Transverse colon (tissue), 4 donors: ENCODE measurements at places on chromosomes 3 and 15. TPM values are rescaled to one million over a fixed set of nuclear protein-coding genes. Genes with fewer than 3 reads are reported as not detected.

- H3K27me3 ChIP-seq = no peaks in the 10 kb centered on the region
- peak; percentile 90 for DNase-seq
- no peak overlapping the region for H3K4me3 ChIP-seq
Observed at GRCh38 chr15:44812029-44812517, 75.7 kb downstream of the TRIM69 start.

The BNC1 gene
- total RNA-seq = not detected

GRCh38 chr3:147900851-147901250 is 491.7 kb downstream of the ZIC1 start:
- H3K27ac ChIP-seq = no peak overlapping the region
- H3K36me3 ChIP-seq = no peaks in the 10 kb centered on the region
- H3K27me3 ChIP-seq = no peaks in the 10 kb centered on the region
- no peak for DNase-seq
- H3K4me3 ChIP-seq = no peak overlapping the region
- no peaks in the 10 kb centered on the region for H3K4me1 ChIP-seq

The AMT gene
- total RNA-seq = 58.3 TPM

GRCh38 chr3:106161246-106161645 is 292.4 kb upstream of the CBLB start:
- no peak overlapping the region for H3K4me3 ChIP-seq
- no peaks in the 10 kb centered on the region for H3K27me3 ChIP-seq
- H3K36me3 ChIP-seq = no peaks in the 10 kb centered on the region
- no peak overlapping the region for H3K27ac ChIP-seq
- DNase-seq = no peak

DNA sequence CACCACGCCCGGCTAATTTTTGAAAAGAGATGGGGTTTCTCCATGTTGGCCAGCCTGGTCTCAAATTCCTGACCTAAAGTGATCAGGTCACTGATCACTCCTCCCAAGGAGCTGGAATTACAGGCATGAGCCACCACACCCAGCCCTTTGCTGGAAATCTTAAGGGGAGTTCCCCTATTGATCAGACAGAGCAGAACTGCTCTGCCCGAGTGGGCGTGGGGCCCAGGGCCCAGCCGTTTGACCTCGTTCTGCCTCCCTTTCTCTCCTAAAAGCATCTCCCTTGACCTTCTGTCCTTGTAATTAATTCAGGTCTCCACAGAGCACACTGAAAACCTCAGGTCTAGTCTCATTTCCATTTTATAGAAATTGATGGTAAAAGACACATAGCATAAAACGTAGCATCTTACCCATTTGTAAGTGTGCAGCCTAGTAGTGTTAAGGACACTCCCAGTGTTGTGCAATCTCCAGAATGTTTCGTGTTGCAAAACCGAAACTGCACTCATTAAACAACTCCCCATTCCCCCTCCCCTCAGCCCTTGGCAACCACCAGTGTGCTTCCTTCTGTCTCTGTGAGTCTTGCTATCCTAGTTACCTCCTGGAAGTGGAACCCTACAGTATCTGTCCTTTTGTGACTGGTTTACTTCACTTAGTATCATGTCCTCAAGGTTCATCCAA is 89.3 kb downstream of the SLCO3A1 start:
- H3K27ac ChIP-seq = peak overlapping the region; percentile 83
- no peaks in the 10 kb centered on the region for H3K27me3 ChIP-seq
- H3K4me3 ChIP-seq = no peak overlapping the region

DNA sequence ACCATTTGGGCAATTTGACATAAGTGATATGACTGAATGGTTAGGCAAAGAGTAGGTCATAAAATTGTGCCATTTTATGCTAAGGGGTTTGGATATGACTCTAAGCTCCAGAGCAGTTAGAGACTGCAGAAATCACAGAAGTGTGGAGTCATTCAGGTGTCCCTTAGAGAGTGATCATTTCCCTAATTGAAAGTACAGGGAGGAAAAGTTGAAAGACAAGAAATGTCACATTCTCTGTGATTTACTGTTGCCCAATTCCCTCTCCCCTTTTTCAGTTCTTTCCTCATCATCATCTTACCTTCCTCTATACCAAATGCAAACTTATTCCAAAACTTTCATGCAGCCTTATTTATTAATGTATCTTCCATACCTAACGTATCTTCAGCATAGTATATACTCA is 2.7 kb upstream of the GOLGB1 start:
- DNase-seq = no peak
- H3K4me1 ChIP-seq = peaks cover 21% of the 10 kb centered on the region
- no peak overlapping the region for H3K4me3 ChIP-seq
- no peaks in the 10 kb centered on the region for H3K27me3 ChIP-seq
- no peaks in the 10 kb centered on the region for H3K36me3 ChIP-seq

- H3K4me1 ChIP-seq = peaks cover 7% of the 10 kb centered on the region
- DNase-seq = no peak
- H3K4me3 ChIP-seq = no peak overlapping the region
- H3K27ac ChIP-seq = no peak overlapping the region
- H3K27me3 ChIP-seq = no peaks in the 10 kb centered on the region
- no peaks in the 10 kb centered on the region for H3K36me3 ChIP-seq
Observed at GRCh38 chr3:69204315-69204957, 82.0 kb upstream of the LMOD3 start.
